ENCODE measurements at places on chromosomes 5 and 9.

DNA sequence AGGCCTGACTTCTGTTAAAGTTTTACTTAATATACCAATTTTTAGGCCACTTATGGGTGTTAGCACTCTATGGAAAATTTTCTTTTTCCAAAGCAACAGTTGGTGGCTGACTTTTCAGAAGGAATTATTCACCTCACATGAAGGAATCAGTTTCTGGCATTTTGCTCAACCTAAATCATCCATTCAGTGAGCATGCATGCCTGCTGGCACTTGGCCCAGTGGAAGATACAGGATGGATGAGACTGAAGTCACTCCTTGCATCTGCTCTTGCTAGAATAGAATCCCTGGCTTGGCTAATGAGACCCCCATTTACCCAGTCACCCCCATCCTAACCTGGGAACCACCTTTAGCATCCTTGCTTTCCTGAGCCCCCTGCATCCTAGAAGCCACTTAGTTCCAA lies 131.7 kb downstream of the WDR41 start:
- DNase-seq: no peak

GRCh38 chr5:372996-373709 lies 51.6 kb downstream of the AHRR start:
- DNase-seq: no peak

DNA sequence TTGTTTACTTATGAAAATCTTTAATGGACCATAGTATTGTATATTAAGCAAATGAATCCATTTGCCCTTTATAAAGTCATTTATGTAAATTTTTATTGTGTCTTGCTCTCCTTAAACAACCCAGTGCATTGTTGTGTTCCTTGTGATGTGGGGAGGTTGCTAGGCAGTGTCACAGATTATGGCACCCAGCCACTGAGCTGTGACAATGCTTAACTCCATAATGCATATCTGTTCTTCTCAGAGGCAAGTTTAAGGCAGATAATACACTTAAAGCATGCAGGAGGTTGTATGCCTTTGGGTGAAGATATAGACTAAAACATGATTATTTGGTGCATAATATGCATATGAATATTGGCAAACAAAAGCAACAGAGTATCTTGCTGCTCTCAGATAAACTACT lies 269.6 kb upstream of the RIOK2 start:
- DNase-seq: no peak

DNA sequence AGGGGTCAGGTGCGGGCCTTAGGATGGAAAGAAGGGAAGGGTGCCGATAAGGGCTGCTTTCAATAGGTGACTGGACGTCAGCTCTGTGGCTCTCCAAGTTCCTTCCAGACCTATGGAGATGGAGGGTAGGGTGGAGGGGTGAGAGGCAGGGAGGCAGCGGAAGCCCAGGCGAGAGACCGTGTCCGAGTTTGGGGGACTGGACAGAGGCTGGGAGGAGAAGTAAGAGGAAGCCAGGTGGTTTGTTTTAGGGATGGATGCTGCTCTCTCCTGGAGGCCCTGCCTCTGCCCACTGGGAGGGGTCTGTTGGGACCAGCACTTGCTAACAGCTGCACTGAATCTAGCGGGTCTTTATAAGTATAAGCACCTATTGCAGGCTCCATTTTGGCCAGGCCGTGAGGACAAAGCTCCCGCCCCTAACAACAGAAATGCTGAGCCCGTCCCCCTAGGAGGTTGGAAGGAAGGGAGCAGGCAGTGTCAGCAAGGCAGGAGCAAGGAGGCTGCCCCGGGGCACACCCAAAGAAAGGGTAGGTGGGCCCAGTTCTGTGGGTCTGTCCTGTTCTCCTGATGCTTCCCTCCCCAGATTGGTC lies 167.5 kb downstream of the DAB2IP start:
- no peak for DNase-seq

DNA sequence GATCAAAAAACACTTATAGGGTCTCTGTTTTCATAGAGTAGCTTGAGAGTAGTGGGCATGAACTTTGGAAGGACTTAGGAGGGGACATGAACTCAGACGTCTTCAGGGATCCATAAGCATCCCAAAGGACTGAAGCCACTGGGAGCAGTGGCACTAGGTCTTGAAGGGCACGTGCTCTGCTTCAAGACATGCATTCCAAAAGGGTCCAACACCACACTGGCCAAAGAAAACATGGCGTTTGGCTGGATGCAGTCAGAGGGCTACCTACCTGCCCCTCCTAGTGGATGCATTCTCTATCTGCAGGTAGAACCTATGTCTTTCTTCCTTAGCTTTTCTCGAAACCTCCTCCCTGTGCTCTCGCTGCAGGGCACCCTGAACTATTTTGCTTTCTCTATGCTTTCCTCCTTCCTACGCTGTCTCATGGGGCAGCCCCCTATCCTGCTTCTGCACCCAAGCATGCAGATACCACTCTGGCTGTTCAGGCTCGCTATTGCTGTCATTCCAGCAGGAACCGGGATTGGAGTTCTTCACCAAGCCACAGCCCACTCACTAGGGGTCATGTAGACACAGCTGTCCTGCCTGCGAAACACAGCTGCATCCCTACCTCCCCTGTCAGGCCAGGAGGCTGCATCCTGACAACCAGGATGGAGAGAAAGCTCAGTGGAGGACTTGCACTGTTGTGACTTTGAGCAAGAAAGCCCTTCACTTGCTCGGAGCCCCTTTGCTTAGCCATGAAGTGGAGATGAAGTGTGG lies 11.9 kb downstream of the FAM240B start:
- DNase-seq: peak; percentile 58

DNA sequence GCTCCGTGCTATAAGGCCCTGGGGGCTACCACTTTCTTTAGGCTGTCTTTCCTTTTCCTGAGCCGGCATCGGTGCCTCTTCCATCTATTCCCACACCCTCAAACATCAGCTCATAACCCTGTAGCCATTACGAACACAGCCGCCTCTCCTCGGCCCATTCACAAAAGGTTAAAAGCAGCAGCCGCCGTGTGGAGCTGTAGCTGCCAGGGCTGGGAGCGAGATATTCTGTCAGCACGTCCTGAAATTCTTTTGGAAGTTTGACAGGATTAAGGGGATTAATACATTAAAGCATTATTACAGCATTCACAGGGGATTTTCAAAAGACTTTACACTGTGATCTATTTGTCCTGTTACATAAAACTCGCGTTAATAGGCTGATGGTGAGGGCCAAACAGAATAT lies 428.2 kb downstream of the CDK5RAP2 start:
- DNase-seq: no peak

DNA sequence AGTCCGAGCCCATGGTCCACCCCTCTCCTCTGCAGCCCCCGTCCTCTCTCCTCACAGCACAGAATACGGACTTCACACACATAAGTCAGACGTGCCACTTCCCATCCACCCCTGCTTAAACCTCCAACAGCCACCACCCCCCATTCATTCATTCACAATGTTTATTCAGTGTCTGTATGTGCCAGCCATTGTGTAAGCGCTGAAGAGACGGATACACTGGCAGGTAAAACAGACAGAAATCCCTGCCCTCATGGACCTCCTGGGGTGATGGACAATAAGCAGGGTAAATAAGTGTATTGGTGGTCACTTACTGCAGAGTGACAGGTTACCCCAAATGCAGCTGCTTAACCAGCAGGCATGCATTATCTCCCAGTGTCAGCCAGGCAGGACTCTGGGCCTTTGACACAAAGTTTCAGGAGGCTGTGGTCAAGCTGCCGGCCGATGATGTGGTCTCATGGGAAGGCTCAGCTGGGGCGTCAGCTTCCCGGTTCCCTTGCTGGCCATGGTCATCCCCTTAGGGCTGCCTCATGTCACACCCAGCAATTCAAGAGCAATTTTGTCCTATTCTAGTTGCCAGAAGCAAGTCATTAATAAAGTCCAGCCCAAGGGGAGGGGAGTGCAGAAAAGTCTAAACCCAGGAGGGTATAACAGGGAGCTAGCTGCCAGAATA lies 1.8 kb upstream of the PAXX start:
- DNase-seq: no peak

DNA sequence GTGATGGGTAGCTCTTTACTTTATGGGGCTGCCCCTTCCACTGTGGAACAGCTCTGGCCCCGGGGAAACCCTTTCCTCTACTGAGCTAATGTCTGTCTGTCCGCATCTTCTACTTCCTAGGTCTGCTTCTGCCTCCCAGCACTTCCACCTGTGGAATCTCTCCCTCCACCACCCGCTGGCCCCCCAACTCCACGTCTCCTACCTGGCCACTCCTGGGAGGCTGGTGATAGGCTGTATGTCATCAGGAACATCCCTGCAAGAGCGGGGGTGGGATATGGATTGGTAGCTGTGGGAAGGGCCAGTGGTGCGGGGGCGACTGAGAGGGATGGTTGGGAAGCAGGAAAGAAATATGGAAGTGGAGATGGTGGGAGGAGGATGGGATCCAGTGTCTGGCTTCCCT lies 9.2 kb downstream of the ALAD start:
- DNase-seq: no peak

GRCh38 chr5:139660923-139661814 lies 13.0 kb downstream of the CXXC5 start:
- peak; percentile 61 for DNase-seq

- no peak for DNase-seq
Measured at GRCh38 chr9:73806876-73807275, 655.2 kb downstream of the ANXA1 start.

DNA sequence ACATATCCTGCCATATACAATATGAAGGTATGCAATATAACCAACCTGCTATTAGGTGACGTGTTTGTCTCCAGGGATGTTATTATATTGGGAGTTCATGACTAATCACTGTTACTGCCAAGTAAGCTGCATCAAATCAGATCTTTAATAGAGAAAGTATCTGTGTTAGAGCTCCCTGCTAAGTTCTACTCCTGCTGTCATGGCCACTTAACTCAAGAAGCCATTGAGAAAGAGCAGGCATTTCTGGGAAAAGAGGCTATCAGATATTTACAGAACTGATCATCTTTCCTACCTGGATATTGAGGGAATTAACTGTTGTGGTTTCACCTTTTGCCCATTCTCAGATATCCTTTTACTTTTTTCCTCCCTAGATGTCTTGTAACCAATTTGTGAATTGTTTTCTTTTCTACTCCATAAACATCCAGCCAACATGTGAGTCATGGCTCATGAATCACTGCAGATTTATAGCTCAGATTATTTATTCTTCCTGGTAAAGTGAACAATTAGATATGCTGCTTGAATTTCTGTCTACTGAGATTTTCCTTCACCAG lies 634.8 kb upstream of the FAM174A start:
- no peak for DNase-seq

GRCh38 chr5:160262151-160263074 lies 33.1 kb downstream of the FABP6 start:
- peak; percentile 44 for DNase-seq

DNA sequence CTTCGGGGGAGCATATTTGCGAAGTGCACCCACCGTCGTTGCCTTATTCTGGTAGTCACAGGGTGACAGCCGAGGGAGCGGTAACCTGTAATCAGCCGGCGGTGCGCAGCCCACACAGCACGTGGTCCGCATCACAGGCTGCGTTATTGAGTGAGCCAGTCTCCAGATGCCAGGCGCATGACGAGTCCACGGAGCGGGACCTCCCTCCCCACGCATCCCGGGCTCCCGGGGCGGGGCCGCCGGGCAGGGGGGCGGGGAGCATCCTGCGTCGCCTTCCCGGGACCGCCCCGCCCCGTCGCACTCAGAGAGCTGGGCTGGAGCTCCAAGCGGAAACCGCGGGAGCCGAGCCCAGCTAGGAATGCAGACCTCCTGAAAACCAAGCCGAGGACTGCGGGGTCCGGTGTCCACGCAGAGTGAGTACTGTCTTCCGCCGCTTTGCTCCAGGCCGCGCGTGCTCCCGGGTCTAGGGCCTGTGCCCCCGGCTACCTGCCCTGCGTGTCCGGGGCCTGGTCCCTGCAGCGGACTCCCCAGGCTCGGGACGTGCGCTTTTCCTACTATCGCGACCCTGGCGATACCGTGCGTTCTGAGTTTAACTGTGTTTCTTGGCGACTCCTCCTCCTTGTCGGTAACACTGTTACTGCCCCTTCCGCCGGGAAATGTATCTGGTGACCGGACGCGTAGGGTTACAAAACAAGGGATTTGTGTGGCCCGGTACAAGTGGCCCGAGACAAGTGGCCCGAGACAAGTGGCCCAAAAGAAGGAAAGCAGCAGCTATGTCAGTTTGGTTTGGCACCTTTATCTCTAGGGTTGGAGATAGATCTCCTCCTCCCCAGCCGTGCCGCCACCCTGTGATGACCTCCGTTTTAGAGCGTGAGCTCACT lies 40.6 kb downstream of the CAST start:
- peak; percentile 87 for DNase-seq

DNA sequence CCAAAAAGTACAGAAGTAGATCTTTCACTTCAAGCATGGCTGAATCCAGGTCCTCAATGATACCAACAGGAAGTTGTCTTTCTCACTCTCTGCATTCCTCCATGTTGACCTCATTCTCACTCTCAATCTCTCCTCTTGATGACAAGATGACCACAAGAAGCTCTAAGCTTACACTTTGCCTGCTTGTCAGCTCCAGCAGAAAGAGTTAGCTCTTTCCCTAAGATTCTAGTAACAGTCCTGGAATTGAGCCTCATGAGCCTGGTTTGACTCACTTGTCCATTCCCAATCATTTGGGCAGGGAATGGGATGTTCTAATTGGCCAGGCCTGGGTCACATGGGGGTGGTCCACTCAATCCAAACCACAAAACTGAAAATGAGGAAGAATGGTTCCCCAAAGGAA lies 3.3 kb upstream of the CLTA start:
- no peak for DNase-seq

DNA sequence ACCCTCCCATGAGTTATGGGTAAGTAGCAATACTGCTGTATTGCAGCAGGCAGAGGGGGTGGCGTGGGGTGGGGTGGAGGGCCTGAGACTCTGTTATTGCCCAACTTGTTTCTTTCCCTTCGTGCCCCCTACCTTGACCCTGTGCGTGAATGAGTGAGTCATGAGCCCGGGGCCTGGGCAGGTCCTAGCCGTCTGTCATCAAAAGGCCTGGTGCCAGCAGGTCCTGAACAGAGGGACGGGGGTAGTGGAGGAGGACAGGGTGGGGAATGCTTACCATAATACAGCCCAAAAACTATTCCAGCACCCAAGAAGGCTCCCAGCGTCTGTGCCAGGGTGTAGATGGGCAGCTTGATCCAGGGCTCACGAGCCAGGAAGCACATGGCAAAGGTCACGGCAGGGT lies 4.3 kb downstream of the AQP3 start:
- DNase-seq: no peak

GRCh38 chr9:6968271-6968670 lies 210.5 kb downstream of the KDM4C start:
- DNase-seq: no peak

GRCh38 chr5:36683821-36684434 lies 77.5 kb downstream of the SLC1A3 start:
- no peak for DNase-seq

GRCh38 chr9:21852754-21853153 lies 50.3 kb downstream of the MTAP start:
- DNase-seq: no peak

GRCh38 chr9:74293479-74293878 lies 203.7 kb upstream of the RORB start:
- no peak for DNase-seq

All from ELF-1 (cell line).